ENCODE measurements at places on chromosomes 1 and 21.

DNA sequence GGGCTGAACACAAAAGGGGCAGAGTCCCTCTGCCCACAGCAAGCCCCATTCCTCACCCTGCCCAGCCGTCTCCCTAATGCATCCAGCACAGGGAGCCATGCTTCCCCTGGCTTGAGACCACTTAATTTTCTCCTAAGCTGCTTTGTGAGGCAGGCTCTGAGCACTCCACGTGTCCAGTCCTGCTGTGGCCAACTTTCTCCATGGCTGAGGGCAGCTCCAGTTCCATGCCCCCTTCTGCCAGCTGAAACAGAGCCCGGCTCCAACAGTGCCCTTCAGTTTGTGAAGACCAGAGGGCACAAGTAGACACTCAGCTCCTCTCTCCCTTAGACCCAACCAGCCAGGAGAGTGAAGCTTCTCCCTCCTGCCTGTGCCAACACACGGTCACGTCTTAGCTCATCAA, 33.8 kb downstream of the PLEKHA6 start:
- no peak for DNase-seq

DNA sequence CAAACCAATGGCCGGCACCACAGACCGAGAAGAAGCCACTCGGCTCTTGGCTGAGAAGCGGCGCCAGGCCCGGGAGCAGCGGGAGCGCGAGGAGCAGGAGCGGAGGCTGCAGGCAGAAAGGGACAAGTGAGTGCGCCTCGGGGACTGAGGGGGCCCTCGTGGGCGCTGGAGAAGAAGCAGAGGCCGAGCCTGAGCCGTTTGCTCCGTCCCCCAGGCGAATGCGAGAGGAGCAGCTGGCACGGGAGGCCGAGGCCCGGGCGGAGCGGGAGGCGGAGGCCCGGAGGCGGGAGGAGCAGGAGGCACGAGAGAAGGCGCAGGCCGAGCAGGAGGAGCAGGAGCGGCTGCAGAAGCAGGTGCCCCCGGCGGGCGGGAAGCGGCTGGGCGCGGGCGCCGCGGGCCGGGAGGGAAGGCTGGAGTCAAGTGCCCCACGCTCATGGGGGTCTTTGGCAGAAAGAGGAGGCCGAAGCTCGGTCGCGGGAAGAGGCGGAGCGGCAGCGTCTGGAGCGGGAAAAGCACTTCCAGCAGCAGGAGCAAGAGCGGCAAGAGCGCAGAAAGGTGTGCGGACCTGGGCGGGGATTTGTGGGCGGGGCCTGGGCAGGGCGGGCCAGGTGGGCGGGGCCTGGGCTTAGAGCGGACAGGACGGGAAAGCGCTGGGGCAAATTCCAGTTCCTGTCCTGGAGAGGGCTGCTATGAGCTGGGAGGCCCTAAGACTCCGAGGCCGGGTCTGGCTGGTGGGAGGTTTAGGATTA, 22.7 kb downstream of the MAP7D1 start:
- no peak for DNase-seq

- no peak for DNase-seq
Observed at GRCh38 chr1:245870698-245871097, 636.4 kb downstream of the SMYD3 start.

- DNase-seq: no peak
Observed at GRCh38 chr21:44495611-44496563, 40.6 kb downstream of the LRRC3 start.

- no peak for DNase-seq
Observed at GRCh38 chr1:37923551-37923889, 23.3 kb downstream of the INPP5B start.

DNA sequence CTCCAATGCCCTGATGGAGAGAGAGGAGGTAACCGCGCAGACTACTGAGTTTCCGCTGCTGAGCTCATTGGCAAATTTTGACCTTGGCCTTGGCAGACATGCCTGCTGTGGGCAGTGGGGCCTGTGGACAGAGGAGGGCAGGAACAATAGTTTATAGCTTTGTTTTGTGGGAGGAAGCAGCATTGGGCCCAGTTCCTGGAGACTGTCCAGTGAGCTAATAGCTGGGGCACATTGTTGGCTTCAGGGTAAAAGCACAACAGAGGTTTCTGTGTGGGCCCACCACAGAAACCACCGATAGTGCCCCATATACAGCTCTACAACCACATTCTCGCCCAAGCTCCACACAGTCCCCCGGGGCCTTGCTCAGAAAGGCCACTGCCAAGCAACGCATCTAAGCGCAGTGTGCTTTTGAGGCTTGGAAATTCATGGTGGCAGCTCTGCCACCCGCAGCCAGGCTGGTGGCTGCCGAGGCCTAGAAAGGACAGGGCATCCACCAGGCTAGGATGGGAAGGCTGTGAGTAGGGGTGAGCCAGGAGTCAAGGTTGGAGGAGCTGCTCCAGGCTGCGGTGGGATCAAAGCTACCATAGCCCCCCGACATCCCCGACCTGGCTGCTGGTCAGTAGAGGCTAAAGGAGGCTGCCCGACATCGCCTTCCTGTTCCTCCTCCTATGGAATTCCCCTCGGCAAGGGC, 43.2 kb downstream of the NEK2 start:
- DNase-seq: no peak

- DNase-seq: no peak
Observed at GRCh38 chr1:36419140-36419539, 21.4 kb upstream of the LSM10 start.

DNA sequence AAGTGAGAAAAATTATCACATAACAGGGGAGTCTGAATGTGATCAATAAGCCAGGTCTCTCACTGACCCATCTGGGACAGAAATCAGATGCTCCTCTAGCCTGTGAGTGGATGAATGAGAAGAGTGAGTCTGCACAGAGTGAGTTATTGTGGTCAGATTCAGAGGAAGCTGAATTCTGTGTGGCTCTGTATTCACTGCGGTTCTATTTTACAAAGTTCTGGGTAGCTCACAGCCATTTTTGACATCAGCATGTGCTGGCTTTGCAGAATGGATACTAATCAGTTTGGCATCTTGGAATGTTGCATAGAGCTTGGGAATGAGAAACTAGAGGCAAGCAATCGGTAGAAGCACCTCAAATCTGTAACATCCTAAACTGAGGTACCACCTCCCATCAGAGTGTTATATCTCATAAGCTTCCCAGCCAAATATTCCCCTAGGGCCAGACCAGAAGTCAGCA, 3.8 kb downstream of the COLGALT2 start:
- DNase-seq: no peak

Data from NCI-H748 treated with DMSO at 0.1 percent for 48 hours (cell line).